ENCODE measurements at places on chromosomes 13 and 19.

- no peak for DNase-seq
Observed at GRCh38 chr13:64910096-64910495, 2320.0 kb downstream of the PCDH9 start.

DNA sequence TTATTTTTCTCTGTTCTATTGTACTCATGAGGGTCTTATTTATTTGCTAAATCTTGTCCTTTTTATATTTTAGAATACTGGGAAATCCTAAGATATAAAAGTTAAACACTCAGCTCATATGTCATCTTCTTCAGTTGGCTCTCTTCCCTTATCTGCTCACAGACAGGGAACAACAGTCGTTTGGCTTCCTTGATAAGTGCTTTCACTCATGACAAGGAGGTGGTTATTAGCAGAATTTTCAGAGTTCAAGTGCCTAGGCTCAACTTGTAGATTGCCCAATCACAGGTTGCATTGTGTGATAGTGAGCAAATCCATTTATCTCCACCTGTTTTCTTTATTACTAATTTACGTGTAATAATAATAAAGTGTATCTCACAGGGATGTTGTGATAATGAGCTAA, 620.3 kb upstream of the PCDH20 start:
- DNase-seq = no peak

DNA sequence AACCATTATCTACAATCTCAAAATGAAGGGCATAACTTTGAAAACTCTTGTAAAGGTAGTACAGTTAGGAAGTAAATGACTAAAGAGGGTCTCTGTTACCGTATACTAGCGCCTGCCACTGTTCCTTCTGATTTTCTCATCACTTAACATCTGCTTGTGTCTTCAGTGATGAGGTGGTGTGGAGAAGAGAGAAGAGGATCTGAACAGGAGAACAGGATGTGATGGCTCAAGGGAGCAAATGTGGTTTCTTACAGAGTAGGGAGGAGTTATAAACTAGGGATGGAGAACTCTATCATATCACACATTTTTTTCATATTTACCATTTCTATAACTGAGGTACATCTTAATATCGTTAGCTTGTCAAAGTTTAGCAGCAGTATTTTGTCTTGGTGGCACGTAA, 1.1 kb downstream of the KCTD4 start:
- DNase-seq = no peak

- DNase-seq = no peak
Observed at GRCh38 chr13:91158017-91158395, 189.5 kb upstream of the MIR17HG start.

DNA sequence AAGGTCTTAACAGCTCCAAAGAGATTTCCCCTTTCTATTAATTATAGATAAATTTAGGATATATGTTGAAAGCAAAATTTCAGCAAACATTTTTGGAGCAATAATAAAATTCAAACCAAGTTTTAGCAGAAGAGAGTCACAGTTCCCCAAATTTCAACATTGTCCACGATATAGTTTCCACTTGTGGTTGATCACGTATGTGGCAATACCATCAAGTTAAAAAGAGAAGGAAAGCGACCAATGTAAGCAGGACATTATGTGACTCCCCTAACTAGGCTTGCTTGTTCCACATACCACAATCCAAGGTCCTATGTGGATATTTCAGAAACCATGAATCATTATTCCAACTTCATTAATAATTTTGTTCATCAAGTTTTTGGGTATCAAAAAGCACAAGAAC, 52.8 kb downstream of the ELF1 start:
- no peak for DNase-seq

GRCh38 chr13:99871249-99871898, 100.2 kb downstream of the ZIC5 start:
- no peak for DNase-seq

DNA sequence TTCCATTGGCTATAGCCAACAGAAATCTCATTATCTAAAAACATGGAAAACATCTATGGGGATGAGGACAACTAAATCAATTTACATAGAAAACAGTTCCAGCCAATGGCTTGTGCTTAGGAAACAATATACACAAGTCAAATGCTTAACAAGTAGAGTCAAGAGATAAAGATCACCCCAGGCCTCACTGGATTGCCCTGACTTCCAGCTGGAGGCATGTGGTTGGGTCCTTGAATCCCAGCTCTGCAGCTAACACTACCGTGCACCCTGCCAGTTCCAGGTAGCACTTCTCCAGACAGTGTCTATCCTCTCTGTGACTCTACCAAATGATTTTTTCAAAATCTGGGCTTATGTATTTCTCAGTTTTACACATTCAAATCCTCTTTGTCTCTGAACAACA, 80.2 kb downstream of the DOCK9 start:
- DNase-seq = no peak

DNA sequence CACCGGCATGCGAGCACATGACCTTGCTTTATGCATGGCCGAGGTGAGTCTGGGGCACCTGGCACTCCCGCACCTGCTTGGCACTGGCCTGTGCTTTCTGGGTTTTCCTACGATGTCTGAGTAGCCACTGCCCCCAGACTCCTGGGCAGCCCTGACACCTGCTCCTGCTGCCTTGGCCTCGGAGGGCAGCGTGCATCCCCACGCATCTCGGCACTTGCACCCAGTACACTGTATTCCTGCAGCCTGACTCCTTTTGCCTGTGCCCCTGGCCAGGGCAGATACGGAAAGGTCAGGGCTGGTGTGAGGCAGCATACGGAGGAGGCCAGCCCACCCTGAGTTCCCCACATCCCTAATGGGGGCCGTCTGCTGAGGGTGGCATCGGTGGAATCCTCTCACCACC, 340.6 kb downstream of the TEX29 start:
- DNase-seq = no peak

- no peak for DNase-seq
Observed at GRCh38 chr13:113555141-113555540, 29.4 kb upstream of the TFDP1 start.

DNA sequence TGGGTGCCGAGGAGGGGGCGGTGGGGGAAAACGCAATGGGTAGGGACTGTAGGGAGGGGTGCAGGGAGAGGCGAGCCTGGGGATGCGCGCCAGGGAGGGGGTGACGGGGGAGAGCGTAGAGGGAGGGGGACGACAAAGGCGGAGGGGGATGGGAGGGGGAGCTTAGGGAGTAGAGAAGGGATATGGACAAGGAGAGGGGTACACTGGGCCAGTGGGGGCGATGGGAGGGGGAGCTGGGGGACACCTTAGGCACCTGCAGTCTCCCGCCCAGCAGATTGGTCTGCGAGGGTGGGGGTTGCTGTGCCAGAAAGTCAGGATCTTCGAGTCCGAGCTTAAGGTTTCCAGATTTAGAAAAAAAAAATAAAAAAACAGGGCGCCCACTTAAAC, 15.7 kb downstream of the CCDC124 start:
- no peak for DNase-seq

DNA sequence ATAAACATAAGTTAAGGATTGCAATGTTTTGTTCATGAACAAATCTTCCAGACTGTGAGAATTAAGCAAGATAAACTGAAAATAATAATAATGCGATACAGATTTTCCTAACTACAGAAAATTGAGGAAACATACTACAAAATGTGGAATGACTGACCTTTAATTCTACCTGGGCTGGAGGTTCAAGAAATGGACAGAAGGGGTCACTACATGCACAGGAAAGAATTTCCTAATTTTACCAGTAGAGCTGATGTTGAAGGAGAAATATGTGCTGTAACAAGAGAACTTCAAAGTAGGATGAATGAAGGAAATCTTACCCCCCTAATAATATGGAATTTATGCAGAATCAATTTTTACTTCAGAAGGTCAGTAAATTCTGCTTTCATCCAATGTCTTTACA, 62.3 kb downstream of the ZNF627 start:
- DNase-seq = no peak

- no peak for DNase-seq
Observed at GRCh38 chr19:38270587-38271167, 6.3 kb downstream of the SPINT2 start.

GRCh38 chr13:38602266-38602665, 84.6 kb upstream of the FREM2 start:
- DNase-seq = no peak

DNA sequence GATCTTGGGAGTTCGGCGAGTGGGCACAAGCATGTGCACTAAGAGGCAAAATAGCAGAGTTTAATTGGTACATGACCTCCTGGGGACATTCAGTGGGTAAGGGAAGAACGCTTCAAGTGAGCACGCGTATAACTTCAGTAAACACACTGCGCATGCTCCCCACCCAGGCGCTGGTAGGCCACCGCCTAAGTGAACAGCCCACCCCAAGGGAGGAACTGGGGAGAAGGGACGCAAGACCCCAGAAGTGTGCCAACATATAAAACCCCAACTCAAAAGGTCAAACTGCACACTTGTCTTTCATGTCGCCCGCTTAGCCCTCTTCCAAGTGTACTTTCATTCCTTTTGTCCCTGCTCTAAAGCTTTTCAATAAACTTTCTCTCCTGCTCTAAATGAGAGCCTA, 10.5 kb upstream of the NTN5 start:
- peak; percentile 32 for DNase-seq

GRCh38 chr19:19630426-19630825, 2.4 kb upstream of the LPAR2 start:
- DNase-seq = no peak

DNA sequence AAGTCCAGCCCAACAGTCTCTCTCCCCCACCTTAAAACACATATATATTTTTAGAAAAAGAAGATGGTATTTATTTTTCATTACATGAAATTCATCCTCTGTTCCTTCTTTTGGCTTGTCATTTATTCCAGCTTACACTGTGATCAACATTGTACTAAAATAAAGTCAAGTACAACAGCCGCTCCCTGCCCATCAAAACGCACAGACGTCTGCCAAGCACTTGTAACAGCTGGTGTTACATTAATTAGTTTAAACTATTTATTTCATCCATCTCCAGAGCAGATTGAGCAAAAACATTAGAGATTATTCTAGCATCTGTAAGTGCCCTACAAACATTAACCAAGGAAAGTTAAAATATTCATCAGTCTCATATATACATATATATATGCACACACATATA, 350.5 kb downstream of the DACH1 start:
- no peak for DNase-seq

DNA sequence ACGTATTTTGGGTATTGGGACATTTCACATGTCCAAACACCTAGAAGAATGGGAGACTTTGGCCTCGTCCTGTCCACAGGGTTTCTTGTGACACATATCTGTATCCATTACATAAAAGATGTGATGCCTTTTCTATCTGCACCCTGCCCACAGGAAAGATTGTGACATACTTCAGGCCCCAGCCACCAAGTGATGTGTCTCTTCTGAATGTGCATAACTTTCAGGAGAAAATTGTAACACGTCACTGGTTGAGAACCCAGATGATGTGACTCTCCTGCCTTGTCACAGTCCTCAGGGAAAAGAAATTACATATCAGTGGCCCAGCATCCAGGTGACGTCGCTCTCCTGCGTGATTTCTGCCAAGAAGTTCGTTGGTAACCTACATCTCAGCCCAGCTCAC, 21.0 kb upstream of the ZNF681 start:
- DNase-seq = no peak

DNA sequence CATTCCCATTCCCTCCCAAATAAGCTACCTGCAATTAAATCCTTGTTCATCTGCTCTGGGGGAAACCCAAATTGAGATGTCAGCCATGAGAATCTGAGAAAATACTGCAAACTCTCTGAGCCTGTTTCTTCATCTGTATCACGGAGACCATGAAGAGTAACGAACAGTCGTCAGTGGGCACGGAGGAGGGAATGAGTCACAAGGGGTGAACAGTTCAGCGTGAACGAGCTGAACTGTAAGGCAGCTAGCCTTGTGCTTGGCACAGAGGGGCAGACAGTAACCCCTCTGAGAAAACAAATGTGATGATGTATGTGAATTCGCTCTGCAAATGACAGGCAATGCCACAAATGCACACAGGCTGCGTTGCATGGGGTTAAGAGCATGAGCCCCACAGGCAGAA, 288.7 kb downstream of the FOXO1 start:
- DNase-seq = no peak

DNA sequence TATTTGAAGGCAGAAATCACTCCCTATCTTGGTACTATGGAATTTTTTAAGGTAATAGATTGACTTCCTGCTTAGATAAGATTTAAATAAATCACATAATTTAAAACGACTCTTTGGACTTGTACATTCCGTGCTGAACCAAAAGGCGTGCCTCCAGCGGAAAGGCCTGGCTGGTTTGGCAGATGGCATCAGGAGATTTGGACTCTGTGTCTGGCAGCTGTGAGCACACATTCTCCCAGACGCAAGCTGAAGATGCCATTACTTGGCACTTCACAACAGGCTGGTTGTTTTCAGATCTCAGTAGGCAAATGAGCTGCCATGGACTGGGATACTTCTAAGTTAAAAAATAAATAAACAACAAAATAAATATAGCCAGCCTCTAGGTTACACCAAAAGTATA, 104.5 kb upstream of the SLC15A1 start:
- DNase-seq = no peak

DNA sequence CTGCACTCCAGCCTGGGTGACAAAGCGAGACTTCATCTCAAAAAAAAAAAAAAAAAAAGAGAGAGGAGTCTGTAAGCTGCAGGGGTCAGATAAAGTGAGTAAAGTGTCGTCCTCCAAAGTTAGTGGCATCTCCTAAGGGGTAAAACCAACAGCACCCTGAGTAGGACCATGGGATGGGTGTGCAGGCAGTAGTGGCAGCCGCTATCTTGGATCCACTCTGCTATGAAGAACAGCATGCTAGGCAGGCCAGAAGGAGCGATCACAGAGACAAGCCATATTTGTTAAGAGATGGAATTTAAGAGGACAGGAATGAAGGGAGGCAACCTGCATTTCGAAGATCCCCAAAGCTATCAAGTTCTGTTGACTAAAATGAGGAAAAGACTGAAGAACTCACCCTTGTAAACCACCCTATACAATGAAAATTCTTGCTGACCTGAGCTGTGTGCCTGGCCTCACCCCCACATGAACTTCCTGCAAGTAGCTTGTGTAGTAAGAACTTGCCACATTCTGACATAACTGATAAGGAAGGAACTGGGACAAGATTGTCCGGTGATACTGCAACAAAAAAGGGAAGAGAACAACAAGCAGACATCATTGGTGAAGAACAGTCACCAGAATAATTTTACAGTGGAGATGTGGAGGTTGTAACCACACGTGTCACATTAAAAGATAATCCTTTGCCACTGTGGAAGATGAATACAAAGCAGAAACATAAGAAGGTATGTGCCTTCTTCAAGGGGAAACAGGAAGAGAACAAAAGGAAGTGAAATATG, 16.2 kb downstream of the DPY19L3 start:
- DNase-seq = no peak
